CD8-positive, alpha-beta memory T cell (primary cell): ENCODE measurements at places on chromosomes 11 and 22.
A peak's percentile ranks its signal among the peaks of the same experiment; 100 is the strongest.

DNA sequence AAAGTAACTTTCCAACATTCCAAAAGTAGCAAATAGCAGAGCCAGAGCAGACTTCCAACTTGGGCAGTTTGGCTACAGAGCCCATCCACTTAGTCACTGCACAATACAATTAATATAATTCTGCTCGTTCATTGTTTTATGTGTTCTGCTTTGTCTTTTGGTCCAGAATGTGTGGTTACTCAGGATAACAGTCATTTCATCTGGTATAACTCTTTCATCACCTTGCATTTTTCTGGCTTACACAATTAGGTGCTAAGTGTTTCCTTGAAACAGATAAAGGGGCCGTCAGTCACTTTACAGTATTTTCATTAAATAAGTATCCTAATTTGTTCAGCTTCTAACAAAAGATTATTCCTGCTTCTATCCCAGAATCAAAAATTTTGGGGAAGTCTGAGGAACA lies 87.2 kb downstream of the LARGE2 start:
- no peak for DNase-seq

DNA sequence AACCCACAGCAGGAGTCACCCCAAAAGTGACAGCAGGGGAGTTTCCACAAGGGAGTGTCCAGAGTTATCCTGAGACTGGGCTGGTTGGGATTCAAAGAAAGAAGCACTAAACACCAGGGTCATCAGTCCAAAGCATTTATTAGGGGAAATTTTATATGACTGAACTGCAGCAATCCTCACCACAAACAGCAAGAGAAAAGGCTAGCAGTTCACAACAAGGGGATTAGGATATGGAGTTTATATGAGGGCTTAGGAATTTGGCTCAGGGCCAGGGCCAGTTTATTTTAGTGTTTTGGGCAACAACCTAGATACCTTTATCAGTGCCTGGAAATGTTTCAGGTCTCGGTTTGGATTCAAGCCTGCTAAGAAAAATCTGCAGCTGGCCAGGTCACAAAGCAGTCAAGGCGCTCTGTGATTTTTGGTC lies 4.6 kb upstream of the TMEM126A start:
- DNase-seq: no peak

DNA sequence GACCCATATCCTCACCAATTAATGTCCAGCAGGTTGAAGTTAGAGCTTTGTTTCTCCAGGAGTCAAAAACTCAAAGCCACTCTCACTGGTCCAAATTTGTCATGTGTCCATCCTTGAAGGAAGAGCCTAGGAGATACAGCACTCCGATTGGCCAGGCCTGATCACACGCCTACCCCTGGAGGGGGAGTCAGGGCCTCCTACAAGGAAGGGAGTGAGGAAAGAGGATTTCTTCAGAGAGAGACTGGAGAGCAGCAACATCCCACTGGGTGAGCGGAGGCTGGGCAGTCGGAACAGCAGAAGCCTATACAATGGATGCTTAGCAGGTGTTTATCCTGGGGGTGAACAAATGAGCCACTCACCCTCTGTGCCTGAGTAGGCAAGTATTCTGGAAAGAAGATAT lies 113.9 kb downstream of the TRIM29 start:
- DNase-seq: no peak

DNA sequence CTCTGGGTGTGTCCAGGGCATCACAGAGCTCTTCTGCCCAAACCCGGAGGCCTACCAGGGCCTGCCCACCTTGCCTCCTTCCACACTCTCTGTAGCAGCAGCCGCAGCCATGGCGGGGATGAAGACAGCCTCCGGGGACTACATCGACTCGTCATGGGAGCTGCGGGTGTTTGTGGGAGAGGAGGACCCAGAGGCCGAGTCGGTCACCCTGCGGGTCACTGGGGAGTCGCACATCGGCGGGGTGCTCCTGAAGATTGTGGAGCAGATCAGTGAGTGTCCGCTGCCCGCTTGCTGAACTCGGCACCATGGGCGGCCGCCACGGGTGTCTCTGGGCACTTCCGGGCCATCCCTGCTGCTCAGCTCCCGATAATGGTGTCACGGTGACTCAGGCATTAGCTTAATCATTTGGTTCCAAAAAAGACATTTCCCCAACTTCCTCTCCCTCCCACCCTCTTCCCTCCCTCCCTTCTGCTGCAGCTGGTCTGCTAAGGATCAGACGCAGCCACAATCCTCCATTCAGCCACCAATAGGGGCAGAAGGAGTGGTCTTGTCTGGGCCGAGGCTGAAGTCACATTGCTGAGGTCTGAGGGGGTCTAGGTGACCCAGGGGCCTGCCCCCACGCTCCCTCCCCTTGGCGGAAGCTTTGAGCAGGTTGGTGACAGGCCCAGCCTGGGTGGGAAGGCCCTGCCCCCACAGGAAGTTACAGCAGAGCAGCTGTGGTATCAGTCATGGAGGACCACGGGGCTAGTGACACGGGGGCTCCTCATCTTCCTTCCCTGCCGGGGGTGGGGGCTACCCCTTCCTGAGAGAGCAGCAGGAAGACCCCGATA lies 950 bp downstream of the FERMT3 start:
- peak; percentile 59 for DNase-seq

GRCh38 chr22:34326901-34327300 lies 406.6 kb upstream of the LARGE1 start:
- DNase-seq: no peak

DNA sequence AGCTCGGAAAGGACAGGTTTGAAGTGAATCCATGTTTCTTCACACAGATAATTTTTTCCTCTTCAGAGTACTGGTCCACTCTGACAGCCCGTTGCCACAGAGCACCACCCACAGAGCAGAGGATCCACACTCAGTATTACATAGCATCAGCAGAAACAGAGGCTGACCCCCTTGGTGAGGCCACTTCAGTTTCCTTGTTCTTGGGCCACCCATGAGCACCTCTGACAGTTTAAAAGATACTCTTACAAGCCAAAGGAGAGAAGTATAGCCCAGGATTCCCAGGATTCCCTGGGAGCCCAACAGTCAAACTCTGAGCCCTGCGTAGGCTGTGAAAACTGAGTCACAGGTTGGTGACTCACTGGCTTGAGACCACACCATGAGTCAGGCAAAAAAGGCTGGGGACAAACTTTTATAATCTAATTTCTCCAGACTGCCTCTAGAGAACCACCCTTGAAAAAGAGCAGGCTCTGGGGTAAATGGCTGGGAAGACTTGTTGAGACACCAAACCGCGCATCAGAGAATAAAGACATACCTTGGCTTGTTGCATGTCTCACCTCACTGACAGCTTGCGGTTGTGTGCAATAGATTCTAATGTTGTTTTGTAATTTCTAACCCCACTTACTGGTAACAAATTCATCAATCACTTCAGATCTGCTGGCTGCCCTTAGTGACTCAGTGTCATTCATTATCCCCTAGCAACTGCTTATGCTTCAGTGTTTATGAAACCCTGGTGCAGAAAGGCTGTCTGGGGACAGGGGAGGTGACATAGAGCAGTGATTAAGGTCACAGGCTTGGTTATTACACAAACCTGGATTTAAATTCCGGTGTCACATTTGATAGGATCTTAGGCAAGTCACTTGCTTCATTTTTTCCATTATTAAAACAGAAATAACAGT lies 56.9 kb upstream of the PRSS23 start:
- no peak for DNase-seq

- DNase-seq: no peak
Observed at GRCh38 chr11:10865837-10866270, 8.0 kb upstream of the ZBED5 start.

DNA sequence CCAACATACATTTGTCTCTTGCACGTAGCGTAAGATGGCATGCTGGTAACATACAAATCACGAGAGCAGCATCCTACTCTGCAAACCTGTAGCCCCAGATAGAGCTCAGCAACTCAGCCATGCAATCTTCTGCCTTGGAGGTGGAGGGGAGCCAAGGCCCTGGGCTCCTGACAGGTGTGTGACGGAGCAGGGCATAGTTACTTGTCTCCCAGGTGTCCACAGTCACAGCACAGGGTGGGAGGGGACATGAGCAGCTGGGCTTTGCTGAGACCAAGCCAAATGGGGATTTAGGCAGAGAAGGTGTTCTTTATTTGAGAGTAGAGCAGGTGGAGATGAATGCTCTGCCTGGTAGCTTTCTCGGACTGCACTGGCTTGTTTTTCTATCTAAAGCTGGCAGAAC lies 111.7 kb downstream of the TEAD1 start:
- DNase-seq: no peak

GRCh38 chr11:9875399-9875798 lies 211.5 kb downstream of the SWAP70 start:
- DNase-seq: no peak

- DNase-seq: no peak
Observed at GRCh38 chr11:9330387-9331384, 16.3 kb upstream of the TMEM41B start.

GRCh38 chr22:19816372-19817119 lies 38.1 kb downstream of the GNB1L start:
- DNase-seq: no peak

DNA sequence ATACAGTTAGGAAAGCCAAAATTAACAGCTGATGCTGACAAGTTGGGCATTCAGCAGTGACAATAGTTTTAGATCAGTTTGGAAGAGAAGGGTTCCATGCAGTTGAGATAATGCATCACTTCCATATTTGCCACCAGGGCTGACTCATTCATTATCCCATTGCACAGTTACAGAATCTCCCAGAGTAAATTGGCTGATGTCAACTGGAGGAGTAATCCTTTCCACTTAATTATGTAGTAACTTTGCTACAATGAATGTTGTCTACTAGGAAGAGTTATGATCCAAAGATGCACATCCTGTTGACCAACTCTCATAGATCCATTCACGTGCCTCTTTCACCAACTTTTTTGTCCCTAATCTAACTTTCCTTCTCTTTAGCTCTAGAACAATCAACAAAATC lies 123.3 kb upstream of the LUZP2 start:
- DNase-seq: no peak

DNA sequence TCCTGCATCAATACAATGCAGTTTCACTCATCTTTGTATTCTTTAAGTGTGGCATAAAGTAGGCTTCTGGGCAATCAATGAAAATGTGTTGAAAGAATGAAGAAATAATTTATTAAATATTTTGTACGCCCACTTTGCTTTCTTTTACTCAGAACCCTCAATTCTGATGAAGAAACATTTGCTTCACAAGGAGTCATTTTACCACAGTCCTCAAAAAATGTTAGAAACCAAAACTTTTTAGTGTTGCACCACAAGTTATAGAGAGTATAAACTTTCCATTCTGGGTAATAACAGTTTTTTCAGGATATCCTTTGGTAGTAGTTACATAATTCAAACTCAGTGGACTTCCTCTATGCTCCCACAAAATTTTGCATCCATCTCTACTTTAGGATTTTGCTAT lies 360.5 kb downstream of the DLG2 start:
- DNase-seq: no peak

DNA sequence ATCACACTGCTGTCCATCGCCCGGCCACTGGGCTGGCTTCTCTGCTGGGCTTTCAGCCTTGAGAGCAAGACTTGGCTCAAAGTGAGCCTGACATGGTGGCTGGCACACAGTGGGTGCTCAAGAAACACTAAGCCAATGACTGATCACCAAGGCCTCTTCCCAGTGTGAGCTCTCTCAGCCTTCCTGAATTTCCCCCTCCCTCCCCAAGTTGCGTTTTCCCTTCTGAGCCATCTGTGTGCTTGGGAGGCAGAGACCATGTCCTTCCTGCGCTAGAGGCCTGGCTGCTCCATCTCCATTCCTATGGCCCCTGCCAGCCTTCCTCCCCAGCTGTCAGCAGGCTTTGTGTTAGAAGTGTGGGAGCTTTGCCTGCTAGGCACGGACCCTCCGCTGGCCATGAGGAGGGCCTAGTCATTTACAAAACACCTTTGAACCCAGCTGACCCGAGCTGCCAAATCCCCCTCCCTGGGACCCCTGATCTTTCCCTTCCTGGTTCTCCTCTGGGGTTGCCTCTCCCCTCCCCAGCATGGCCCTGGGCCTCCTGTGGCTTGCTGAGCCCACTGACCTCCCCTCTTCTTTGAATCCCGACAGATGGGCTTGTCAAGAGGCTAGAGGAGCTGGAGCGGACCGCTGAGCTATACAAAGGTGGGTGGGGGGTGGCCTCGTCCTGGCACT lies 13.2 kb downstream of the PICK1 start:
- no peak for DNase-seq

- no peak for DNase-seq
Observed at GRCh38 chr22:19631899-19632667, 82.2 kb upstream of the SEPTIN5 start.

- DNase-seq: no peak
Observed at GRCh38 chr22:28742562-28742962, 723 bp downstream of the HSCB start.

DNA sequence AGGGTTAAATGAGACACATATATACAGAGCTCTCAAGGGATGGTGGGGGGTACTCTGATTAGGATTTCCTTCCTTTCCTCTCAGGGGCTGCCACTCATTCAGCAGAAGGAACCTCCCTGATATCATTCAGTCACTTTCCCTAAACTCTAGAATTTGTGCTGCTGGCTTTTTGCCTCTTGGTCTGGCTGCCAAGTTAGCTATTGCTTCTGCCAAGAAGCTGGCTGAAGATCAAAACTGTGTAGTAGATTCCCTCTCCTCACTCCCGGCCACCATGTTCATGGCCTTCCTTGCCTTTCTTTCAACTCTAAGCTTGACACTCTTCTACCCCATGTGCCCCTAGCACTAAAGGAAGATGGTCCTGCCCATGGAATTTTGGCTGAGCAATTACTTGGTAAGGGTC lies 18.7 kb downstream of the SLC6A5 start:
- DNase-seq: no peak

- DNase-seq: no peak
Observed at GRCh38 chr11:47354913-47355282, 2.4 kb upstream of the MYBPC3 start.

DNA sequence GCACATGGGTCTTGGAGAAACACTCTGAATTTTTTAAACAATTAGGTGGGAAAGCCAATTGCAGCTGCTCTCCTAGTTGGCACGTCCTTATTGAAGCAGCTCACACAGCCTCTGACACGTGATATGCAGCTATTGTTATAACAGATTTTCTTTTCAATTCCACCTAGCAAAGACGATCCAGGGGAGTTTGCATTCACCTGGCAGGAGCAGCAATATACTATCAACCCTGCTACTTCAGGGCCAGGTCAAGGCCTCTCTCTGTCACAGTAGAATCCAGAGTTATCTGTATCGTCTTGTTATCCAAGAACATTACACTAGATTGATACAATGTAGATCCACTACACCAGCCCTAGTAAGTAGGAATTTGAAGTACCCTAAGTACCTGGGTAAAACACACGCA lies 8.3 kb downstream of the KRTAP5-11 start:
- DNase-seq: no peak

- no peak for DNase-seq
Observed at GRCh38 chr11:22703040-22703439, 36.6 kb downstream of the GAS2 start.

DNA sequence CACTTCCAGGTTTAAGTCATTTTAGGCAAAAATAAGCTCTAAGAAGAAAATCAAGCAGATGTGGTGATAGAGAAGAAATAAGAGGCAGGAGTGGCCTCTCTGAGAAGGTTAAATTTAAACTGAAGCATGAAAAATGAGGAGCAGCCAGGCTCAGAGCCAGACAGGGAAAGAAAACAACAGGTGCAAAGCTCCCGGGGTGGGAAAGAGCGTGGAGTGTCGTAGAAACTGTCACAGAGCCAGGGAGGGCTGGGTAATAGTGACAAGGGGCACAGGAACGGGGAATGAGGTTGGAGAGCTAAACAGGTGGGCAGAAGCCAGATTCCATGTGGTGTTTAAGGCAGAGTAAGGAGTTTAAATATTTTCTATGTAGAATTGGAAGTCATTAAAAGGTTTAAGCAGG lies 132.1 kb upstream of the BLID start:
- no peak for DNase-seq

- DNase-seq: no peak
Observed at GRCh38 chr22:25496396-25497064, 67.9 kb upstream of the GRK3 start.
